Cardiac atrium fibroblast (primary cell): ENCODE measurements at places on chromosomes 3 and 15. TPM values are rescaled to one million over a fixed set of nuclear protein-coding genes. Genes with fewer than 3 reads are reported as not detected.

The GNAI2 gene
- 252 and 308 TPM in 2 replicates for total RNA-seq

The FBXW12 gene
- total RNA-seq, result not detected in 2 replicates

The GAP43 gene
- total RNA-seq, result not detected in 2 replicates

The GP5 gene
- total RNA-seq, result under 0.01 TPM in 1 of 2 replicates, not detected in the other

The CLEC3B gene
- 202 and 203 TPM in 2 replicates for total RNA-seq

The GOLGA6L7 gene
- not detected in 2 replicates for total RNA-seq

The PRR23B gene
- total RNA-seq, result not detected in 2 replicates

The QARS1 gene
- 270 and 287 TPM in 2 replicates for total RNA-seq

The CDHR4 gene
- not detected in 2 replicates for total RNA-seq

The CD200R1 gene
- not detected in 2 replicates for total RNA-seq

The CLRN1 gene
- not detected in 2 replicates for total RNA-seq

The GPR62 gene
- total RNA-seq, result not detected in 2 replicates

The SKOR1 gene
- total RNA-seq, result not detected in 2 replicates

The SCAANT1 gene
- not detected in 2 replicates for total RNA-seq

The TNFAIP8L3 gene
- 3.8 and 8.1 TPM in 2 replicates for total RNA-seq

The GPR27 gene
- not detected in 2 replicates for total RNA-seq

The GPR149 gene
- not detected in 2 replicates for total RNA-seq

The COPB2 gene
- 172 and 174 TPM in 2 replicates for total RNA-seq

The ZNF660 gene
- 0.32 and 0.90 TPM in 2 replicates for total RNA-seq

The AMOTL2 gene
- total RNA-seq, result 163 and 193 TPM in 2 replicates

The COL8A1 gene
- total RNA-seq, result 414 and 516 TPM in 2 replicates

The P2RY1 gene
- total RNA-seq, result 3.6 TPM in 2 replicates

The LRRC15 gene
- 0.49 and 0.90 TPM in 2 replicates for total RNA-seq

The AADAC gene
- total RNA-seq, result 2.3 and 2.6 TPM in 2 replicates

The GADL1 gene
- total RNA-seq, result not detected in 2 replicates

The SPRED1 gene
- total RNA-seq, result 24.2 and 35.5 TPM in 2 replicates

The ST8SIA2 gene
- total RNA-seq, result not detected in 2 replicates

The HYKK gene
- 1.6 and 1.8 TPM in 2 replicates for total RNA-seq

The AQP9 gene
- total RNA-seq, result not detected in 2 replicates

The COL7A1 gene
- 5.4 and 14.9 TPM in 2 replicates for total RNA-seq

The CCDC54 gene
- not detected in 2 replicates for total RNA-seq

The PHC3 gene
- total RNA-seq, result 14.4 and 17.7 TPM in 2 replicates

The FMN1 gene
- not detected in 2 replicates for total RNA-seq

The ALS2CL gene
- 0.32 and 1.4 TPM in 2 replicates for total RNA-seq

The RAD18 gene
- 3.6 and 7.9 TPM in 2 replicates for total RNA-seq

The PTH1R gene
- total RNA-seq, result 7.5 and 13.5 TPM in 2 replicates
